Cerebellar nuclear complex (tissue), 1 donor: ENCODE measurements at places on chromosomes 16 and 17.

- no peak for DNase-seq
Observed at GRCh38 chr17:2867441-2868424, 71.5 kb downstream of the RAP1GAP2 start.

DNA sequence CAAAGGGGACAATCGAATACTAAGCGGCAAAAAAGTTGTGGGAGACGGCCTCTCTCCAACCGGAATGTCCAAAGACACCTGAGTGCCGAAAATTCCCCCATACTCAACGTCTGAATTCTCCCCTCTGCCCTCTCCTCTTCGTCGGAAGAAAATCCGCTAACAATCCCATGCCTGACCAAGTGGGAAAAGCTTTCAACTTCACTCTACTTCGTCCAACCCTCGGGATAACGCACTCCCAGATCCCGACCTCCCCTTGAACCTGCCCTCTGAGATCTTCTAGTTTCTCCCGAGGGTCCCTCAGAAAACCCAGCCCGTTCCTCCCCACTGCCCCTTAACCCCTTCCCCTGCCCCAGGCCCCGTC lies 961 bp downstream of the AMFR start:
- no peak for DNase-seq

GRCh38 chr17:80497726-80498241 lies 21.4 kb upstream of the NPTX1 start:
- DNase-seq: no peak

- no peak for DNase-seq
Observed at GRCh38 chr16:85123891-85124635, 11.8 kb upstream of the CIBAR2 start.

- no peak for DNase-seq
Observed at GRCh38 chr16:5633845-5634440, 536.3 kb upstream of the EEF2KMT start.

DNA sequence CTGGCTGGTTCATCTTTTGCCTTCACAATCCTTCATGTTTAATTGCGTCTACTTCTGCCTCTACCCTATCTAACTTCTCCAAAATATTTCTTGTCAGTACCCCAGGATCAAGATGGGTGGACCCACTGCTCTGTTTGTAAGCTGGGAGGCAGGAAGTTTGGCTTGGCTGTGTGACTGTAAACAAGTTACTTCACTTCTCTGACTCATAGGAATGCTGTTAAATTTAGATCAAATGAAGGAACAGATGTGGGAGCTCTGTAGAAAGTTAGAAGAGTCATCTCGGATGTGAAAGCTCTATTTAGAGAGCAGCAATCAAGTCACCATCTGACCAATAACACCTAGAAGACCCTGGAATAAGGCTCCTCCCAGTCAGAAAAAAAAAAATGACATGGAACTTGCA lies 55.2 kb upstream of the MRTFB start:
- no peak for DNase-seq

DNA sequence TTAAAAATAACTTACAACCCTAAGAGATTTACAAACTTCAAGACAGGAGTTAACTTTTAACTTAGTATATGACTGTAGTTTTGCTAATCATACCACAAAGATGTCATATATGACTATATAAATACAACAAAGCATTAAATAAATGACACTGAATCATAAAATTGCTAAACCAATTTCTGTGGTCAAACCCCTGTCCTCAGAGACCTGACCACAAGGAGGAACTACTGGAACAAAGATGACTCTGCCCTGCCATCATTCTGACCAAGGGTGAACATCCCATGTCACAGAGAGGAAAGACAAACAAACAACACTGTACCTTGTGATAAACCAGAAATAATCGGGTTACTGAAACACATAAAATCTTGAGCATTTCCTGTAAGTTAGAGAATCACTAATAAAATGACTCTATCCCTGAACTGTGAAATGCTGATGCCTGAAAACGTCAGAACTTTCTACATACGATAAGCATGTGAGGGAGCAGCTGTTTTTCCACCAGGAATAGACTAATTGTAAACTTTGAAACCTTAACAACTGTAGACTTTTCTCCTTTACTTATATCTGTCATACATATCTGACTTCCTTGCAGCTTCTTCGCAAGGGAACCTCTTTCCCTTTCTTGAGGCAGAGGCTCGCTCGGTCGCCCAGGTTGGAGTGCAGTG lies 47.9 kb downstream of the WDR59 start:
- DNase-seq: no peak

- DNase-seq: no peak
Observed at GRCh38 chr17:74744714-74745547, 3.5 kb upstream of the NHERF1 start.

DNA sequence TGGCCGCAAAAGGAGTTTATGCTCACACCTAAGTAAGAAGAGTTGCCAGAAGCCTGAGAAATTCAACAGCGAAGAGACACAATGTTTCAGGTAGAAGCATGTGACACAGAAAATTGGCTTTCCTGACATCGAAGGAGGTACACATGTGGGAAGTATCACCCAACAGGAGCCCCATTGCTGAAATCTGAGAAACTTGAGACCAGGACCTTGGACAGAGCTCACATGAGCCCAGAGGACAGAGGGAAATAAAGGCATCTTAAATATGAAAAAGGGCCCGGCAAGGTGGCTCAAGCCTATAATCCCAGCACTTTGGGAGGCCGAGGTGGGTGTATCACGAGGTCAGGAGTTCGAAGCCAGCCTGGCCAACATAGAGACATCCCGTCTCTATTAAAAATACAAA lies 304.1 kb upstream of the C16orf82 start:
- no peak for DNase-seq

GRCh38 chr16:4257646-4258556 lies 14.9 kb downstream of the TFAP4 start:
- DNase-seq: no peak

DNA sequence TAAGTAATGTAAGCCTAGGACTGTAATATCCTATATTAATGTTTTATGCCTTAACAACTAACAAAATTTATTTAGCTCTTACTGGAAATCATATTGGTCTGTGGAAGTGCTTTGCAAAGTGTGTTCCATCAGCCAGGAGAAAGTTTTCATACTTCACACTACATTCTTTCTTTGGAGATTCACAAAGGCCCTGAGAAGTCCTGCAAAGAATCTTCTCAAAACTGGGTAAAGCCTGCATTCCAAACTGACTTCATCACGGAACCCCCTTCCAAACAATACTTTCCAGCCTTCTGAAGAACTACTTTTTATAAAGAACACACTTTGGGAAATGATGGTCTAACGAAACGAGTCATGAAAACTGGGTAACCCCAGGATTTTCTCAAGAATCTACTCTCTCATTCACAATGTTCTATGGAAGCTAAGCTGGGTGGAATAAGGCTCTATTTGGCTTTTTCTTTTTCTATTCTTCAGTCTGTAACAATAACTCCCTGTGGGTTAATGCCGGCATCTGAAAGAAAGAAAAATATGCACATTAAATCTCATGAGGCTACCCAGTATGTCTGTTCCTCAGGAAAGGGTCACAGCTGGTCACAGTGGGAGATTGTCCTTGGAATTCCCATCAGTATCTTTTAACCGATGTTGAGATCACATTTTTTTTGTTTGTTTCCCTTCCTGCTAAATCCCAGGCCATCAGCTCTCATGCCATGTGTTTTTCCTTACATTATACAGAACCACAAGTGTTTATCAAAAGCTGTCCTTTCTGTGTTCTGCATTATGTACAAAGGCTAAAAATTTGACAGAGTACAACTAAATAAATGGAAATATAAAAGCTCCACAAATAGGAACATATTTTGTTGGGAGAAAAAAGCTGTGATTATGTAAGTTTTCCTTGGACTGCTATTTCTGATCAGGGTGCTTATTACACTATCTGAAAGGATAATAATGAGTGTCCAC lies 12.8 kb upstream of the AKAP1 start:
- no peak for DNase-seq

GRCh38 chr16:89697616-89698331 lies 3.7 kb downstream of the SPATA2L start:
- no peak for DNase-seq

DNA sequence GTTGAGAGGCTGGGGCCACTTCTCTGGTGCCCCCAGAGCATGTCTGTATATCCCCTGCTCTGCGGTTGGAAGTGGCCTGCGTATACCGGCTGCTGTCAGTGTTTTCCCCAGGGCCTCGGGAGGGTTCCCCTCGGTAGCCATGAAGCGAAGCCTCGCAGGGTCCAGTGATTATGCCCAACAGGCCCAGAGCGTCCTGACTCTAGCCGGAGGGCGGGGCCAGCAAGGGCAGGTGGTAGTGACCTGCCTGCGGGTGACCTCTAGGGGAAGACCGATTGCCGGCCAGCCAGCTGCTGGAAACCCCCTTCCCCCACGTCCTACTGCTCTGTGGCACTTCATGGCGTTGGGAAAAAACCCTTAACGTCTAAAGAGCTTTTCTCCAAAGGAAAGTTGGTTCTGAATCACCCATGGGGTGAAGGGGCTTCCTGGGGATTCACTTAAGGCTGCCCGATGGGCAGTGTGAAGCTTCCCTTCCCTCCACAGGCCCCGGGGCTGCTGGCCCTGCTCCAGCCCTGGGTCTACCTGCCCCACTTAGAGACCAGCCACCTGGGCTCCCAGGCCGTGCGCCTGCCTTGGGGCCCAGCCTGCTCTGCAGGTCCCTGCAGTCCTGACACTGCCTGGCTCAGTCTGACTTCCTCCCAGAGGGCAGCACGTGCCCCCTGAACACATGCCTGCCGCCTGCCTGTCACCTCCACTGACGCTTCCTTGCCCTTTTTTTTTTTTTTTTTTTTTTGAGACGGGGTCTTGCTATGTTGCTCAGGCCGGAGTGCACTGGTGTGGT lies 72.8 kb downstream of the SOCS1 start:
- no peak for DNase-seq

DNA sequence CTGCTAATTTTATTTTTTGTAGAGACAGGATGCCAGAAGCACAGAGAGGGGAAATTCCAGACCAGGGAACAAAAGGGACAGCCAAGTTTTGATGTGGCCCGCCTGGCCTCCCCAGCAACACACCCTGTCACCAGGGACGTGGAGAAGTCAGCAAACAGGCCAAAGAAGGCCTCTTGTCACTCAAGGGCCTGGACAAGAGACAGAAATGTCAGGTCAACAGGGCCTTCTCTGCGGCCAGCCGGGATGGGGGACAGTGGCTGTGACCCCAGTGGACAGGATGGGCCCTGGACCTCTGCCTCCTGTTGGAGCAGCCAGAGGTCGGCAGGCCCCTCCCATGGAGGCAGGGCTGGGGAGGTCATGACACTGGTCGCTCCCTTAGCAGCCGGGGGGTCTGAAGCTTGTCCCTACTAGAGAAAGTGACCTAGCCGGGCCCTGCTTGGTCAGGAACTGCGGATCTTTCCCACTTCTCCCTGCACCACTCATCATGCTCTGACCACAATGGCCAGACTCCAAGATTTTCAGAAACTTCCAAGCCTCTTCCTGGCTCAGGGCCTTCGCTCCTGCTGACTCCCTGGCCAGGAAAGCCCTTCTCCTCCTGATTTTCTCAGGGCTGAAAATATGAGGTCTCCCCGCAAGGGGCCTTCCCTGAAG lies 9.2 kb upstream of the TVP23A start:
- no peak for DNase-seq

- DNase-seq: no peak
Observed at GRCh38 chr17:6497496-6498221, 53.4 kb downstream of the PIMREG start.

GRCh38 chr17:4806777-4807604 lies at the start of gene PLD2:
TSS of gene PLD2 (plus strand) at chr17:4807152. CDS start at chr17:4807773, 621 bp downstream.
- DNase-seq: no peak

DNA sequence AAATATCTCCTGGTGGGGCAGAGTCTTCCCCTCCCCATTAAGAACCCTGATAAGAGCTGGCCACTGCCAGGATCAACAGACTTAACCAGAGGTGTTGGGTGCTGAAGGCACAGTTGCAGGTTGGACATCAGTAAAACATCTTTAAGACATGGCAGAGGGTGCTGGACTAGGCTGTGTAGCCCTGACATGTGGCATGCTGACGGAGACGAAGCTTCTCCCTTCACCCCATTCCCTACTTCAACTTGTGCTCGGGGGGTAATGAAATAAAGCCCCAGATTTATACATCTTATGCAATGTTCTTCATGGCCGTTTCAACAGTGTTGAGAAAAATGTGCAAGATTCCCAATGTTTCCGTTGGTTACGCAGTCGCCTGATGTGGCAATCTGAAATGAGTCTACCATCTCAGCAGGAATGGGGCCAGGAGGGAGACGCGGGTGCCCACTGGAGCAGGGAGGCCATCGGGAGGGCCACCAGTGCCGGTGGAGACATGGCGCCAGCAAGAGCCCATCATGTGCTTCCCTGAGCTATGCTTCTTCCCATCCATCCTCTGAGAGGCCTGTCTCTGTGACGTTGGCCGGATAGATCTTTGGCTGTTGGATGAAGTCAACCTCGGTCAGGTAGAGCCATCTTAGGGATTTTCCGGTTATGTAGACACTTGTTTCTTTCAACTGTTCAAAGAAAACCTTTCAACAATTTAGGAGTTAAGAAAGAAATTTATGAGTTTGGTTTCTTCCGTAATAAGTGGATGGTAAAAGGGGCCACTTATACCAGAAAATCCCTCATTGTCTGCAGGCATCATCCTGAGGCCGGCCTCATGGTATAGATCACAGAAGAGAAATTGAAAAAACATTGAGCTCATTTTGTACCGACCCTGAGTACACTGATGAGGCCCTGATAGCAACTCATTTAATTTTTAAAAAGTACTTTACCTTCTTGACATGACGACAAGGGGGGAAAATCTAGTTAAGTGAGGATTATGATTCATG lies 6.4 kb downstream of the IRF8 start:
- DNase-seq: no peak

GRCh38 chr16:31568577-31569359 lies 41.1 kb downstream of the AHSP start:
- DNase-seq: no peak

GRCh38 chr17:80591788-80592187 lies 47.1 kb downstream of the RPTOR start:
- DNase-seq: no peak

- no peak for DNase-seq
Observed at GRCh38 chr17:79019632-79020584, 4.1 kb upstream of the C1QTNF1 start.

DNA sequence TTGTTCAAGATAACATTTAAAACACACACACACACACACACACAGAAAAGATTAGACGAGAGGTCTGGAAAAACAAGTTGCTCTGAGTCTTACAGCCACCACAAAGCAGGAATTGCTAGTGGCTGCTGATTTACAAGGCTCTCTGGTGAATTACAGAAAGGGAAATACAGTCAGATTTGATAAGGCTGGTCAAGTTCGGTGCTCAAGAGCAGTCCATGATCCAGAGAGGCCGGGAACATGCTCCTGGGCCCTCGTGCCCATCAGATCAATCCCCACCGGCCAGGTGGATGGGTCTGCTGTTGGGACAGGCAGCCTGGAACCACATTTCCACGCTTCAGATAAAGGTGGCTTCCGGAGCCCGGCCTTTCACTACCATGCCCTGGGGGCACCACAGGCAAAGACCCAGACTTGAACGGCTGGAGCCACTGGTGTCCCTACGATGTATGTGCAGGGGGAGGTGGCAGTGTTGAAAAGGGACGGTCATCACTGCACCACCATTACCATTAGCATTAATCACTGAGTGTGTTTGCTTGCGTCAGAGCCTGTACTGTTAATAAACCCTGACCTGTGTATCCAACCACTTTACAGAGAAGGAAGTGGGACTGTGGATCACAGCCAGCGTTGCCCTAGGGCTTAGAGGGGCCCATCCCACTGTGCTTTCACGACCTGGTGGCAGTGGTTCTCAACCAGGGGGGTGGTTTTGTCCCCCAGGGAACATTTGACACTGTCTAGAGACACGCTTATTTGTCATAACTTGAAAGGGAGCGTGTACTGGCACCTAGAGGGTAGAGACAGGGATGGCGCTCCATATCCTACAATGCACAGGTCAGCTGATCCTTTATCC lies 95.1 kb downstream of the XYLT1 start:
- no peak for DNase-seq

GRCh38 chr17:45293413-45294211 lies 23.2 kb downstream of the MAP3K14 start:
- DNase-seq: no peak
